HFFc6 (cell line): ENCODE measurements at places on chromosomes 2 and 18.

DNA sequence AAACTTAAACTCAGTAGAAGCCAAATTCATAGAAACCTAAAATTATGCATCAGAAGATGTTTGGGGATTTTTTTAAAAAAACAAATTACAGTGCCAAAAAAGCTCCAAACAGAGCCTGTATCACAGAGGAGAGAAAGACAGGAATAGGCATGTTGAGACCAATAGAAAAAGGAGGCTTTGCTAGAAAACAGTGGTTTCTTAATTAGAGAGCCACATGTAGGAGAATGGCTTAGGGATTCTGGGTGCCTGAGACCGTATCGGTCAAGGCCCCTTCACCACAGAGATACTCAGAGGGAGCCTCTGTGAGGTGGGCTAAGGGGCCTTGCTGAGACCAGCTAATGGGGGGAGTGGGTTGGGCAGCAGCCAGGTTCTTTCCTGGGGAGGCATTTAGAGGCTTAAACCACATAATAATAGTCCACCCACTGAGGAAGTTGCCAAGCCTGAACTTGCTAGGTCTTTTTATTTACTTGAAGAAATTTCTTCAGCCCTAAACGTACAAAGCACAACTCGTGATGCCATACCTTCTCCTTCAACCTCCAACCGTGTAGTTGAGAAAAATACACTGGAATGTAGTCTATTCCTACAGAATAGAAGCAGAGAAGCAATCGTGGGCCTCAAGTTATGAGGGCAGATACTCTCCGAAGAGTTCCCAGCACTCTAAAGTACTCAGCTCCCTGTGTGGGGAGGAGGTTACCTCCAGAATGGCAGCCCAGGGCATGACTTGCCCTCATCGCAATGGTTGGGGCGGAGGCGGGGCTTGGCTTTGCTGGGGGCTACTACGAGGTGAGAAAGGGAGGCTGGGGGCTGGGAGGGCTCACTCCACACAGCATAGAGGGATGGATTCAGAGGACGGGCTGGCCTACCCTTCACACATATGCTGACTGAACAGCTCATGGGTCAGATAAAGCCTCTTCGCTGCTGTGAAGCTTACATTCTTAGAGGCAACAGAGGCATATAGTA, 237.9 kb downstream of the TPGS2 start:
- DNase-seq = no peak

GRCh38 chr2:205758051-205758450, 75.8 kb downstream of the NRP2 start:
- DNase-seq = peak; percentile 72

- DNase-seq = no peak
These were observed 134.8 kb downstream of the COL6A3 start for GRCh38 chr2:237279012-237279768.

GRCh38 chr2:223055140-223055539, 3.1 kb downstream of the KCNE4 start:
- no peak for DNase-seq

- DNase-seq = no peak
These were observed 371.1 kb downstream of the FIGN start for GRCh38 chr2:163364736-163365135.

DNA sequence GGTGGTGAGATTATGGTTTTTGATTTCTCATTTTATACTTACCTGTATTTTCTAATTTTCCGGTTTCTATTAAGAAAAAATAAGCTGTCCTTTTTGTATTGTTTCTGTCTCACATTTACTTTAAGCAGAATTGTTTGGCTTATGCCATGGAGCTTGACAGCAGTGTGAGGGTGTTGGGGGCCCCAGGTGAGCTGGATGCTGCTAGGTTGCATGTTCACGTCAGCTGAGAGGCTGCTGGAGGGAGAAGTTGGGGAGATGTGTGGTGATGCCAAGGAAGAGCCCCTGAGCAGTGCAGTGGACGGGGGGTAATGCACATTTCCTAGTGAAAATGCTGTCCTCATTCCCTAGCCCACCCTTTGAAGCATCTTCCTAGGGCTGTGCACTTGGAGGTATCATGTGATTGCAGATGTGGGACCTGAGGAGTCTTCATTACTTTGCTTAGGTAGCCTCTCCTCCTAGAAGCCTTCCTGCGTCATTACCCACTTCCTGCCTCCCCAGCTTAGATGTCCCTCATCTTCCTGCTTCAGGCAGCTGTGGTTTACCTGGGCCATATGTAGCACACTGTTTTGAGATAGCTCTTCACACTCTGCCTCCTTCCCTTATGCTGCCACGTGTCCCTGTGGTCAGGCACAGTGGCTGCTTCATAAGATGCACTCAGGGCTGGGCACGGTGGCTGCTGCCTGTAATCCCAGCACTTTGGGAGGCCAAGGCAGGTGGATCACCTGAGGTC, 16.2 kb downstream of the ATG16L1 start:
- no peak for DNase-seq

GRCh38 chr2:38092196-38092902, 16.4 kb upstream of the CYP1B1 start:
- DNase-seq = no peak

DNA sequence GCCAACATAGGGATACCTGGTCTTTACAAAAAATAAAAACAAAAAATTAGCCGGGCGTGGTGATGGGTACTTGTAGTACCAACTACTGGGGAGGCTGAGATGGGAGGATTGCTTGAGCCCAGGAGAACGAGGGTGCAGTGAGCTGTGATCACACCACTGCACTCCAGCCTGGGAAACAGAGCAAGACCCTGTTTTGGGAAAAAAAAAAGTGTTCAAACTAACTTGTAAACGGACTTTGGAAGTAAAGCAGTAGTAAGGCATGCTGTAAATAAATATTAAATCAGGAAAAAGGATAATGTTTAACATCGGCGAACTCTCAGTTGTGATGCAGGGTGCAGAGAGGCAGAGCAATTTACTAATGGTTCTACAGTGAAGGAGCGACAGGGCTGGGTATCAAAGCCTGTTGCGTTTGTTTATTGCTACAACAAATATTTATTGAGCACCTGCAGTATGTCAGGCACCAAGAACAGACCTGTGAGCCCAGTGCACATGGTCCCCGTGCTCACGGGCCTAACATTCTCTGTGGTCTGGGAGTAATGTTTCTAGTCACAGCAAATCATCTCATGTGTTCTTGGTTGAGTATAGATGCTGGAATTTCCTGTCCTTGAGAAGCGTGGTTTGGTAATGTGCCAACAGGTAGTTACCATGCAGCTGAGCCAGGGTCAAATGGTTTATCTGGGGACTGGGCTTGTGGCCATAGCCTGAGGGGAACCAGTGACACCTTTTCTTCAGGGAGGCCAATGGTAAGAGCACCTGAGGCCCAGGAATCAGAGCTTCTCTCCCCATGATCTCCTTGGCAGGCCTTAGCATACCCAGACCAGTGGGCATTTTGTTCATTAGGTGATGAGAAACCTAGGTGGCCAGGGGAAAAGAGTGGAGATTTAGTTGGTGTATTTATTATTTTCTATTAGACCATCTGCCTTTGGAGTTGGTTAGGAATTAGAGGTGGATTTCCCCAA, 27.9 kb upstream of the GREB1 start:
- DNase-seq = no peak
